ENCODE measurements at places on chromosomes 6 and 20.

- no peak for DNase-seq
Observed at GRCh38 chr6:42864602-42865001, 14.8 kb upstream of the RPL7L1 start.

DNA sequence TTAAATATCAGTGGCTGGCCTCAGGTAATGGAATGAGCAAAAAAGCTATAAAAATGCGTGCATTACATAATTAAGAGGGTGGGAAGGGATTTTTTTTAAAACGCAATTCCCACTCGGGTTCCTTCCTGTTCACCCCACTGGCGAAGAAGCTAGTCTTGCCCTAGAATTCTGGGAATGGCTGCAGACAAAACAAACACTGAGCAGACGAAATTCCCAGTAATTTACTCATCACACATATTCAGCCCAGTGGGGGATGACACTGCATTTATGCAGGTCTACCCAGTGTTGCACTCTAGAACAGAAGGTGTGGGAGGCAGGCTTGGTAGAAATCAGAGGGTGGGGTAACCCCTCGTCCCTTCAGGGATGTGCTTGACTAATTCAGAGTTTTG lies 2695.0 kb upstream of the DEFB115 start:
- DNase-seq, result no peak

GRCh38 chr6:19755181-19755580 lies 82.0 kb upstream of the ID4 start:
- DNase-seq, result no peak

DNA sequence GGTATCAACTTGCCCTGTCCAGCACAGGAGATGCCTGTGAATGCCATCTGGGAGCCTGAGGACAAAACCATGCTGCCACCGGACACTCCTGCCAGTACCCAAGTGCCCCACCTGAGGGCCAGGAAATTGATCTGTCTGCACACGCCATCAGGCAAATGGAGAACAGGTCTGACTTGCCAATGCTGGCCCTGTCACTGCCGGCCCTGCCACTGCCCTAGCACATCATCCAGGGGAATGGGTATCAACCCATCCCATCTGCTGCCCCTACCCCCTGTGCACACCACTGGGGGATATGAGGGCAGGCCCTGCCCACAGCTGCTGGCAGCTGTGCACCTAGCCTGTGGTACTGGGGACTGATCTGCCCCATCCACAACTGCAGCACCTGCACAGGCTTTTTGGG lies 1081.6 kb upstream of the EYS start:
- no peak for DNase-seq

DNA sequence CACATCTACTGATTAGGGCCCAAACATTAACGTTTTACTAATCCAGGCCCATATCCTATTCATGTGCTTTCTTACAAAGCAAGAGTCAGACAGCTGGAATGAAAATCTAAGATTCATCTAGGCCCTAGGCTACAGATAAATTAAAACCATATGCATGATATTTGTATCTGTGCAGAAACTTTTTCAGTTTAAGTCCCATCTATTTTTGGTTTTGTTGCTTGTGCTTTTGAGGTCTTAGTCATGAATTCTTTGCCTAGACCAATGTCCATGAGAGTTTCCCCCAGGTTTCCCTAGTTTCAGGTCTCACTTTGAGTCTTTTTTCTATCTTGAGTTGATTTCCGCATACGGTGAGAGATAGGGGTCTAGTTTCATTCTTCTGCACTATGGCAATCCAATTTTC lies 20.2 kb downstream of the ADNP start:
- no peak for DNase-seq

DNA sequence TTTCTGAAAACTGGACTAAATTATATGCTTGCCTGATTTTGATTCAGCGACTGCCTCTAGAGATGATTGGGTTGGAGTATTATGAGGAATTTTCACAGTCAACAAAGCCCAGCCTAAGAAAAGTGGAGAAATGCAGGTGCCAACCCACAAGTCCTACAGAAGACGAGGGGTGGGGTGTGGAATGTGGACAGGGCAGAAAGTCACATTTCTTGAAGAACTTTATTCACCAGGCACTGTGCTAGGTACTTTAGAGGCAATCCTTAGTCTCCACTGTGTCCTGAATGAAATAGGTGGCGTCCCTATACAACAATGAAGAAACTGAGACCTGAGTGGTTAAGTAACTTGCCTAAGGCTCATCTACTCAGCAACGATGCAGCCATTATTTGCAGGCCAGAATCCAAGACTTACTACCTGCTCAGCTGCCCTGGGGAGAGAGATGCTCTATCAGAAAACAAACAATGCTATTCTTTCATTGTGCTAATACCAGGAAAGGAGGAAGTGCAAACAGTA lies 106.3 kb downstream of the RNF144B start:
- no peak for DNase-seq

GRCh38 chr6:94215552-94215951 lies 796.2 kb upstream of the EPHA7 start:
- no peak for DNase-seq

DNA sequence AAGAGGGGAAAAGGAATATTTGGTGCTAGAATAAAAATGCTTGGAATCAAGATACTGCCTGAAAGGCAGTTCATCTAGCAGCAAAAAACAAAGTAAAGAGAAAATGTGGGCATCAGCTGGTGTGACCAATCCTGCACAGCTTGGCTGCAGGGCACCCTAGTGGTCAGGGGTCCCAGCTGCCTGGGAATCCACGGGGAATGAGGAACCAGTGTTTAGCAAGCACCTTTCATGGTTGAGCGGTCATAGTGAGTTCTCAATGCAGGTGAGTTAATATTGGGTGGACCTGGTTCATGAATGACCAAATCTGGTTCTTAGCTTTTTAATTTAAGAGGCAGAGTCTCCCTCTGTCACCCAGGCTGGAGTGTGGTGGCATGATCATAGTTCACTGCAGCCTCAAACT lies 53.3 kb downstream of the CAP2 start:
- DNase-seq, result no peak
